ENCODE measurements at places on chromosomes 4 and X.

DNA sequence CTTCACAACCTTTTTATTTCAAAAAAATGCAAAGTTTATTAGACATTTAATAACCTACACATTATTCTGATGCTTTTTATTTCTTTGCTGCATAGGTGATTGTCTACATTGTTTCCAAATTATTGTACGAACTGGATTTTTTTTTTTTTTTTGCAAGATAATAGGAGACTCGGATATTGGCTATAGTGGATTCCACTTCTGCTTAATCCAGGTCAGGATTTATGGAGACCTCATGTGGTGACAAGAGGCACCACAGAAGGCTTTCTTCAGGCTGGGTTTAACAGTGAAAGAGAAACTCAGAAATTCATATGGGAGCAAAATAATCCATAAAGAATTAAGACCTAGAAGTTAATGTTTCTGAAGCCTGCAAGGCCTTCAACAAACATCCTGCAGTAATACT is 2.4 kb upstream of the SLIT2 start:
- no peak for DNase-seq

DNA sequence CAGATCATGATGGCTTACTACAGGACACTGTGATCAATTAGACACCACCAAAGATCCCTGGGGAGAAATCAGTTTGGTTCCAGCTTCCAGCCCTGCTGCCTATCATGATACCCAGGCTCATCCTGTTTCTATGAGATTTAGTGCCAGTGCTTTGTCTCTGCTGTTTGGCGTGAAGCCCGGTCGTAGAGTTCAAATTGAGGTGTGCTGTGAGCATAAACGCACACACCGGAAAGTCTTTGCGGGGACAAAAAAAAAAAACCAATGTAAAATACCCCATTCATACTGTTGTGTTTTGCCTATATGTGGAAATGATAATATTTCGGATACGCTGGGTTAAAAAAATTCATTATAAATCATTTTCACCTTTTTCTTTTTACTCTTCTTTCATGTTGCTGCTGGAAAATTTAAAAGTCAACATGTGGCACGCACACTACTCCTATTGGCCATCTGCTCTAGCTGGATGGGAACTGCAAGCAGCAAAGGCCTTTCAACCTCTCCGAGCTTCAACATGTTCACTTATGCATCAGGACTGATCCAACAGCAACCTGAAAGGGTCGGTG is 607 bp upstream of the DKC1 start:
- DNase-seq: no peak

- no peak for DNase-seq
These were observed 169.4 kb downstream of the ZNF674 start for GRCh38 chrX:46375831-46376230.

GRCh38 chr4:179804440-179804839 is 2362.2 kb upstream of the AGA start:
- DNase-seq: no peak

DNA sequence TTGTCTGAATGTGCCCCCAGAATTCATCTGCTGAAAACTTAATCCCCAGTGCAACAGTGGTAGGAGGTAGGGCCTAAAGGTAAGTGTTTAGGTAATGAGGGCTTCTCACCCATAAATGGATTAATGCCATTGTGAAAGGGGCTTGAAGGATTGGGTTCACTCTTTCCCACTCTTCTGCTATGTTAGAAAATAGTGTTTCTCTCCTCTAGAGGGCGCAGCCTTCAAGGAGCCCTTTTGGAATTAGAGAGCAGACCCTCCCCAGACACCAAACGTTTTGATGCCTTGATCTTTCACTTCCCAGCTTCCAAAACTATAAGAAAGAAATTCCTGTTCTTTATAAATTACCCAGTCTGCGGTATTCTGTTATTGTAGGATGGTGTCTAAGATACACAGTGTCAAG is 706.4 kb downstream of the SMARCA1 start:
- DNase-seq: no peak

- no peak for DNase-seq
These were observed 8.3 kb upstream of the MAP7D3 start for GRCh38 chrX:136259543-136259942.

DNA sequence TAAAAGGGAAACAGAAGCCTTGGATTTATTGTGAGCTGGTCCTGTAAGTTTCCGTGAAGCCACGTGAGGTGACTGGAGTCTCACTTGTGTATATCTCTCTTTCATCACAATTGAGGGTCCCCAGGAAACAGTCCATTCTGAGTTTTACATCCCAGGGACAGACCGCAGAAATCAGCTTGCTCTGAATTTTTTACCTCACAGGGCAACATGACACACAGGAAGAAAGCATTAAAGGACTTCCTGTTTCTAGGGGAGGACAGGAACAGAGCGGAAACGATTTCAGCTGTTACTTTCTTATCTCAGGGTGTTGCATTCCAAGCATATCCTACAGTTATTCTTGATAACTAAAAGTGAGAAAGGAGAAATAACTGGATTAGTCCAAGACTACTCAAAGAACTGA is 553.5 kb downstream of the TRAM1L1 start:
- no peak for DNase-seq

DNA sequence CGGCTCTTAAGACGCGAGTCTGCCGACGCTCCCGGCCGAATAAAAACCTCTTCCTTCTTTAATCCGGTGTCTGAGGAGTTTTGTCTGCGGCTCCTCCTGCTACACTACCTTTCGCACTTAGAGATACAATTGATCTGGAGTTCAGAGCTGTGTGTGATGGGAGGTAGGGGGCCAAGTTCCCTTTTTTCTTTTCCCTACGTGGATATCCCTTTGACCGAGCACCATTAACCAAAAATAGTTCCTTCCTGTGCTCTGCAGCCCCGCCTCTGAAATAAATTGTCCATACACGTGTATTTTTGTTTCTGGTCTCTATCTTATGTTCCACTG is 555 bp upstream of the PGM2 start:
- DNase-seq: no peak

DNA sequence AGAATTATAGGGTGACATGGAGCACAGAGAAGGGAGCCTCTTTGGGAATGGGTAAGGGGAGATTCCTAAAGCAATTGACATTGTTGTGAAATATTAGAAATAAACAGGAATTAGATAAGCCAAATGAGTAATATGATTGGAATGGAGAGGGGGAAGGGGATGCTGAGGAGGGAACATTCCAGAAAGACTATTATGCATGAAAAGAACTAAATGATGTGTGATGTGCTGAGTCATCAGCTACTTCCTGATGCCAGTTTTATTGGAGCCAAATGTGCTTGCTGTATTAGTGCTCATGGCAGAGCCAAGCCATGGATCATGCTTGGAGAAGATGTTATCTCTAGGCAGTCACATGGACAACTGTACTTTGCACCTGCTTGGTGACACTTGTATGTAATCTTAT is 189.0 kb upstream of the HCCS start:
- no peak for DNase-seq

DNA sequence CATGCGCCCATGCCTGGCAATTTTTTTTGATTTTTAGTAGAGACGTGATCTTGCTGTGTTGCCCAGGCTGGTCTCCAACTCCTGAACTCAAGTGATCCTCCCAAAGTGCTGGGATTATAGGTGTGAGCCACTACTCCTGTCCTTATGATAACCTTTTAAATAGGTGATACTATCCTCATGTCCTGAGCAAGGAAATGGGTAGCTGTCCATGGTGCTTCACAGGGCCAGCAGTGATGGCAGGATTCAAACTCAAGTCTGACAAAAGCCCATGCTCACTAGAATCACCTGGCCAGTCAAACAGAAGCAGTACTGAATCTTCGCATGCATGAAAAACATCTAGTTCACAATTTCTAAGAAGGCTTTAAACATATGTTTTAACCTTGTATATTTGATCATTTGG is 235.1 kb downstream of the NR3C2 start:
- DNase-seq: no peak

DNA sequence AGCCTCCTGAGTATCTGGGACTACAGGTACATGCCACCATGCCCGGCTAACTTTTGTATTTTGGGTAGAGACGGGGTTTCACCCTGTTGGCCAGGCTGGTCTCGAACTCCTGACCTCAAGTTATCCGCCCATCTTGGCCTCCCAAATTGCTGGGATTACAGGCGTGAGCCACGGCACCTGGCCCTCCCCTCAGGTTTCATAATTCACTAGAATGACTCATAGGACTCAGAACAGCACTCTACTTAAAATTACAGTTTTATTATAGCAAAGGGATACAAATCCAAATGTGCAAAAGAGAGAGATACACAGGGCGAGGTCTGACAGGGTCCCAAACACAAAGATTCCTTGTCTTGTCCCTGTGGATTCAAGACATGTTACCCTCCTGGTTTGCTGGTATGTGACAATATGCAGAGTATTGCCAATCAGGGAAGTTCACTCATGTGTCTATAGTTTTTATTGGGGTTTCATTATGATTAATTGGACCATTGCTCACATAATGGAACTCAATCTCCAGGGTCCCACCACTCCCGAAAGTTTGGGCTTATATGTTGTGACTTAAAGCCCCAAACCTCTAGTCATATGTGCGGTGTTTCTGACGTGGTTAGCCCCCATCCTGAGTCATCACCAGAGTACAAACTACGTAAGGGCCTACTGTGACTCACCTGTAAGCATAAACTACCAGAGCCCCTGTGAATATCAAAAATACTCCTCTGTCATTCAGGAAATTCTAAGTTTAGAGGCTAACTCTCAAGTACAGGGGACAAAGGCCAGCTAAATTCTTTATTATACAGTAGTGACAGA is 5.2 kb downstream of the YIPF6 start:
- peak; percentile 6 for DNase-seq
